AG09319 (cell line): ENCODE measurements at places on chromosomes 7 and 10.

DNA sequence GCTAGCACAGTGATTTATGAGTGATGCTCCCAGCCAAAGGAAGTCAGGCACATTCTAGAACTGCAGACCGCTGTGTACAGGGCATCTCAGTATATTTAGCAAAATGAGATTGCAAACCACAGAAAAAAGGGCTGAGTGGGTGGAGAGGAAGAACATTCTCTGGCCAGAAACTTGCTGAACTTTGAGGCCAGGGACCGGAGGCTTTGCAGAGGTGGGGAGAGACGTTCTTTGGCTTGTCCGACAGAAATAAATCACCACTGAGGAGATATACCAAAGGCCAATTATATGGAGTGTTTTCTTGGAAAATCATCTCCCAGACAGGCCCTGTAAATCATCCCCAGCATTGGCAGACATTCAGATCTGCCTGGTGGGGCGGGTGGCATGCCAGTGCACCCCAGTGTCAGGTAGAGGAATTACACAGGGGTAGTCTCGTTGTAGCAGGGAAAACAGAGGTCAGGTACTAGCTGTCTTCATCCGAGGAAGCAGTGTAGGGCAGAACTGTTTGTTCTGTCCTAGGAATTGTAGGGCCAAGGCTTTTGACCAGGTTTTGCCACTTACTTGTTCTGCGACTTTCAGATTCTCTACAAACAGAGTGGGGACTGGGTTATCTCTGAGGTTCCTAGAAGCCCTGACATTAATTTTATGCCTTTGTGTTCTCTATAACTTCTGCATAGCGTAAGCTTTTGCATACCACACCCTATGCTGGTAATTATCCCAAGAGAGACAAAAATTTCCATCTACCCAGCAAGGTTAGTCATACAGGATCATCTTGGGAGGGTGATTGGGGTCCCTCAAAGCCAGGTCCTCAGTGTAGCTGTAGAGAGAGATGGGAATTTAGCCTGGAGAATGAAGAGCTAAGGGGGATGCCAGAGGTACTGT lies 655.6 kb downstream of the LRMDA start:
- no peak for DNase-seq

- DNase-seq, result no peak
Measured at GRCh38 chr7:137130751-137131158, 212.8 kb downstream of the PTN start.

DNA sequence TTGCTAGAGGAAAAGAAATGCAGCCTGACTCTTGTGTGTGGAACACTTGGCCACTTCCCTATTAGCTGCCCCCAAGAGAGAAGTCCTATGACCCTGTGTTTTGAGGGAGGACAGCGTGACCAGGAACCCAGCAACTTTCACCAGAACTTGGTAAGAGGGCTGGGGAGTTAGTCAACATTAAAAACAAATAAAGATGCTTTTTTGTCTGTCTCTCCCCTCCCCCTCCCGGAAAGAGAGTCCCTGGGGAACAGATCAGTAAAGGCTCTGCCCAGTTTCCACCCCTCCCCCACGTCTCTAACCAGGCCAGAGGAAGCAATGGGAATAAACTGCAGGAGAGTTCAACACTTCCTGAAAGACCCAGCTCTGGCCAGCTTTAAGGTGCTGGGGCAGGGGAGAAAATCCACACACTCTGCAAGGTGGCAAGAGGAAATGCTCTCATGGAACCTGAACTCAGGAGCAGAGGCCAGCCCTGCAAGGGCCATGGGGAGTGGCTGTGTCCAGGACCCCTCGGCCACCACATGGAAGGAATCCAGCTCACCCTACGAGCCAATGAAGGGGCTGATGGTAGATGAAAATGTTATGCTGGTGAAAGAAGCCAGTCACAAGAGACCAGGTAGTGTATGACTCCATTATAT lies 21.5 kb downstream of the SH3PXD2A start:
- DNase-seq, result no peak

GRCh38 chr7:101998029-101998905 lies 180.8 kb downstream of the CUX1 start:
- DNase-seq, result no peak

DNA sequence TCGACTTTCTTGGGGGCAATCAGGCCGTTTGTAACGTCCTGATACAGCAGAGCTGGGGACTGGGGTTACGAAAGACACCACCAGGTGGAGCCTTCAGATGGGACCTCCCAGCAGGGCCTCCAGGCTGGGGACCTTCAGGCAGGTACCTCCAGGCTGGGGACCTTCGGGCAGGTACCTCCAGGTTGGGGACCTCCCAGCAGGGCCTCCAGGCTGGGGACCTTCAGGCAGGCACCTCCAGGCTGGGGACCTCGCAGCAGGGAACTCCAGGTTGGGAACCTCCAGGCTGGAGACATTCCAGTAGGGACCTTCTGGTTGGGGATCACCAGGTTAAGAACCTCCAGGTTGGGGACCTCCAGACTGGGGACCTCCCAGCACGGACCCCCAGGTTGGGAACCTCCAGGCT lies 23.5 kb upstream of the GPR146 start:
- DNase-seq, result no peak

DNA sequence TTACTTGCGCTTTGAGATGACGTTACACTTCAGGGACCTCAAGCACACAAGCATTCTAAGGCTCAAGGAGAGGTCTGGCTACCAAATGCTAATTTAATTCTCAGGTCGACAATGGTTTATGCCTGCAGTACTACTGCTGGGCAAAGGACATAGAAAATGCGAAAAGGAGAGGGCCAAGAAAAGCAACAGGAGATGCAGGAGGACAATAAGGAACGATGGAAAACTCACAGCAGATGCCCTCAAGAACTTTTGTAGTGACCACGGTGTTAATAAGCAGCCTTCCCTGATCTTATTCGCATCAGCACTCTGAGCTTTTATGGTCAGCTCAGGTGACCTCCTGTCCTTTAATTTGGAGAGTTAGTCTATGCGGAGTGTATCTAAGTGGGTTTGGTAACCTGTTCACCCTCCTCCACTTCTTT lies 146.3 kb downstream of the GPR85 start:
- DNase-seq, result no peak

GRCh38 chr7:11615174-11615573 lies 216.8 kb downstream of the THSD7A start:
- DNase-seq, result no peak

GRCh38 chr7:157718303-157719007 lies 381.7 kb downstream of the DNAJB6 start:
- no peak for DNase-seq

DNA sequence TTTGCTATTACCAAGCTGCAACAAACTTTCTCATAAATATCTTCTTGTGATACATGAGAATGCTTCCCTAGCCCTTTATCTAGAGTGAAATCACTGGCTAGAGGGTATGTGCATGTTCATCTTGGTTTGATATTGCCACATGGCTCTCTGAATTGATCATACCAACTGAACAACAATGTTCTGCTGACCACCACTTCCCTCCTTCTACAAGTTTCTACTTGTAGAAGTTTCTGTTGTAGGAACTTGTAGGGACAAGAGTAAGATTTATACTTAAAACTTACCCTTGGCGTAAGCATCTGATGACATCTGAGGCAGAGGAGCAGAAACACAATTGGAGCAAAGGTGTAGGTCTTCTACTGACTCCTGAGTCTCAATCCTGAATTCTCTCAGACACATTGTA lies 86.3 kb upstream of the FAM13C start:
- no peak for DNase-seq
